ENCODE measurements at places on chromosomes 2 and 18. TPM values are rescaled to one million over a fixed set of nuclear protein-coding genes. Genes with fewer than 3 reads are reported as not detected.

DNA sequence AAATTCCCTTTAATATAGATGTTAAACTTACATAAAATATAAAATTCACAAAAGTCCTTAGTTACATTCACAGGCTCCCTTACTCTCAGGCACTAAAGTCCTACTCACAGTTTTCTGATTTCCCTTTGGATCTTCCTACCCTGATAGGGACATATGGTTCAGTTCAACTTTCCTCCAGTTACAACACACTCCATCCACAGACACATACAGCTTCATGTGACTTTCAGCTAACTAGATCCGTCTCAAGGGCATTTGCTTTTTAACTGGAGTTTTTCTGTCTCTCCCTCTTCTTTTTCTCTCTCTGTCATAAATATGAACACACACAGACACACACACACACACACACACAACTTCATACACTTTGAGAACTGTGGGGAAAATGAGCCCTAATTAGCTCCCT lies 419.2 kb downstream of the LRP1B start:
- H3K27ac ChIP-seq: no peak overlapping the region
- no peaks in the 10 kb centered on the region for H3K27me3 ChIP-seq
- no peak overlapping the region for H3K4me3 ChIP-seq
- H3K36me3 ChIP-seq: no peaks in the 10 kb centered on the region

DNA sequence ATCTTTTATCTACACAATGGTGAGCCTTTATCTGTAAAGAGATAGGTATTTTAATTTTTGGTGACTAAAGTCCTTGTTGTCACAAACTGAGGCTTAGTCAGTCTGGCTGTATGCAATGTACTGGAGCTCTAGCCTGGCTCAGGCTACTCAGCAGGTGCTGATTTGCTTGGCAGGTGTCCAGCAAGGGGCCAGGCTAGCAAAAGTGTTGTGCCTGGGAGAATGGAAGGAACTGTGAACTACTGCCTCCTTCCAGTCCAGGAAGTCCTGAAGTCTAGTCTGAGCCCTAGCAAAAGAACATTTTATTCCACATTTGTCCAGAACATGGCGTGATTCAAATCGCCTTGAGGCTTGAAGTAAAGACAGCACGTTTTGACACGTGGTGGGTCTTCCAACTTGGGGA lies 260.5 kb downstream of the CCDC85A start:
- H3K27me3 ChIP-seq: no peaks in the 10 kb centered on the region
- DNase-seq: no peak
- no peak overlapping the region for H3K4me3 ChIP-seq
- no peaks in the 10 kb centered on the region for H3K4me1 ChIP-seq

DNA sequence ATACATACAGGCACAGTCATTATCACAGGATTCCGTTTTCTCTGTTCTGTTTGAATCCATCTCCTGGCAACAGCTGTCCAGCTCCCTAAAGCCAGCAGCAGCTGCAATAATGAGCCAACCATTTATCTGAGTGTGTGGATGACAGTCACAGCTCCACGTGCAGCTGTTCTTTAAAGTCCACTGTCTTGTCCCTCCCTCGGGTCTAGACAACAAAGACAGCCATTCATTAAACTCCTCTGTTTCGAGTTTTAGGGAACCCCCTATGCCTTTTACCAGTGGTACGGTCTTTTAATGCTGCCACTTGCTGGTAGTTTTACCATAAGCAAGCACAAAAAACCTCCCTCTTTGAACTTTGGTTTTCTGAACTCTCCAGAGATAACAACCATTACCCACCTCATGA lies 16.0 kb upstream of the MSGN1 start:
- no peak overlapping the region for H3K4me3 ChIP-seq
- H3K27ac ChIP-seq: no peak overlapping the region
- no peaks in the 10 kb centered on the region for H3K27me3 ChIP-seq
- DNase-seq: peak; percentile 36
- no peaks in the 10 kb centered on the region for H3K36me3 ChIP-seq

GRCh38 chr2:151616760-151617339 lies 117.4 kb downstream of the NEB start:
- H3K27me3 ChIP-seq: no peaks in the 10 kb centered on the region
- no peak overlapping the region for H3K4me3 ChIP-seq
- no peaks in the 10 kb centered on the region for H3K36me3 ChIP-seq

DNA sequence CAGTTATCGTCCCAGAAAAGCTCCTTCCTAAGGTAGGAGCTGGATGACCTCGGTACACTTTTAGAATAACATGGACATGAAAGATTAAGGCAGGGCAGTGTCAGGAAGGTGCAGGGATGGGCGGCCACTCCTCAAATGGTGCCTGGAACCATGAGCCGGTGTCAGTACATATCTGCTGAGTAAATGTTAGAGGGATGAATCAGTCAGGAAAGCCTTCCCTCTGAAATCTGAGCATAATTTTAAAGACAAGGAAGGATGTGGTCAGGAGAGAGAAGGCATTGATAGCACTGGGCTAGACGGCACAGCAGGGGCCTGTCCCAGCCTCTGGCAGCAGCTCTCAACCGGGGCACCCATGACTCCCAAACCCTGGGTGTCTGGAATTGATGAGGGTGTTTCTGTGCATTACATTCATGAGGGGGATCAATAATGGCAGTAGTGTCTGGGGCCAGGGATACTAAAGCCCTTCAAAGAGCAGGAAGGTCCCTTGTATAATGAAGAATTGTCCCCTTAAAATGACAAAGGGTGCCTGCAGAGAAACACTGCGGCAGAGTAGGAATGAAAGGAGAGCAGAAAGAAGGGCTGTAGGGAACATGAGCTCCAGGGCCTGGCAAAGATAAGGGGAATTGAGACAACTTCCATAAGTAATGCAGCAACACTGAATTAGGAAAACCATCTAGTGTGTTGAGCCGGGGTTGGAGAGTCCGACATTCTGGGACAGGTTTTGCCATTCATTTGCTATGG lies 162.3 kb upstream of the REV1 start:
- H3K36me3 ChIP-seq: no peaks in the 10 kb centered on the region
- no peak overlapping the region for H3K4me3 ChIP-seq
- peaks cover 9% of the 10 kb centered on the region for H3K4me1 ChIP-seq

DNA sequence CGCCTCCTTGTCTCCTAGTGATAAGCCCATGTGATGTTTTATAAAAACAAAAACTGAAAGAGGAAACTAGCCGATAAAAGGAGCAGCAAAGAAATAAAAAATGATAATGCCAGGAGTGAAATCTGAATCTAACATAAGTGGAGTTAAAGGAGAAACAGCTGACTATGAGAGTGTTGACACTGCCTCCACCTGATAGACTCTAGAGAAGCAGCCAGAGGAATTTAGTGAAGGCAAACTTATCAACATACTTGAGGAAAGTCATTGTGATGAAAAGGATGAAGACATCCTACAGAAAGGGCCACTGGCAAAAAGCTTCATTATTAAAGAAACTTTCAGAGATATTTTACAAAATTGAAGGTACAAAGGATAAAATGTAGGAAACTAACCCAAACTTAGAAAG lies 1.9 kb downstream of the M1AP start:
- DNase-seq: no peak
- H3K27ac ChIP-seq: no peak overlapping the region
- peaks cover 19% of the 10 kb centered on the region for H3K27me3 ChIP-seq
- no peak overlapping the region for H3K4me3 ChIP-seq

DNA sequence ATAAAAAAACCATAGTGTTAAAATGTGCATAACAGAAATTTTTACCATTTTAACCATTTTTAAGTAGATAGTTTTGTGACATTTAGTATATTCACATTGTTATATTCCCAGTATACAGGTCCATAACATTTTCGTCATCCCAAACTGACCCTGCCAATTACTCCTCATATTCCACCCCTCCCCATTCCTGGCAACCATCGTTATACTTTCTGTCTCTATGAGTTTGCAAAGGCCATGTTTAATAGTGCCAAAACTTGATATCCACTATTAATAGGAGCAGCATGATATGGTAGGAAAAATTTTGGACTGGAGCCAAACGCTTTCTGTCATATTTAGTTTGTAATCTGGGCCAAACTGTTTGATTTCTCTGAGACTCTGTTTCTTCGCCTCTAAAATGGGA lies 30.9 kb downstream of the PLCL1 start:
- H3K4me3 ChIP-seq: no peak overlapping the region
- H3K27me3 ChIP-seq: no peaks in the 10 kb centered on the region
- DNase-seq: no peak
- no peaks in the 10 kb centered on the region for H3K36me3 ChIP-seq
- H3K27ac ChIP-seq: no peak overlapping the region

- DNase-seq: no peak
- H3K4me3 ChIP-seq: no peak overlapping the region
- peaks cover 4% of the 10 kb centered on the region for H3K4me1 ChIP-seq
Observed at GRCh38 chr18:62846313-62846712, 131.0 kb downstream of the PHLPP1 start.

DNA sequence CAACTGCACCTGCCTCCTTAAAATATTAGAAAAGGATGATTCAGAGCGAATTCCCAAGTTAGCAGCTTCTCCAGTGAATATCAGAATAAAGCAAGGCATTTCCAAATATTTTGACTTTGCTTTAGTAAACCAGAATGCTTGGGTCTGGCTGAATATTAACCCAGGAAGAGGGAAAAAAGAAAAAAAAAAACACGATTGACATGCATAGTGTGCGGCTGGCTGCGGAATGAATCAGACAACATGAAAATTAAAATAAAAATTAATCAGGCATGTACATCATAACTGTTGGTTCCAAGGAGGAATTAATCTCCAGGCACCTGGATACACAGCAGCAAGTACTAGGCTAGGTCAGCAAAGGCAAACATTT lies 105.8 kb upstream of the NCKAP5 start:
- H3K27me3 ChIP-seq: peaks cover 3% of the 10 kb centered on the region
- peak overlapping the region; percentile 85 for H3K27ac ChIP-seq
- no peaks in the 10 kb centered on the region for H3K36me3 ChIP-seq
- peak overlapping the region; percentile 23 for H3K4me3 ChIP-seq
- no peak for DNase-seq
- peaks cover 13% of the 10 kb centered on the region for H3K4me1 ChIP-seq

The SLC66A3 gene
- total RNA-seq: 18.0 TPM

The ERBB4 gene
- 21.6 TPM for total RNA-seq

The EMILIN2 gene
- total RNA-seq: 20.1 TPM

The HOXD8 gene
- 10.5 TPM for total RNA-seq

The SATB2 gene
- total RNA-seq: 18.1 TPM

The RNF103 gene
- 29.4 TPM for total RNA-seq
